NCI-H2081 (cell line): ENCODE measurements at places on chromosomes 5 and 9.

GRCh38 chr9:128627906-128628305, 28.7 kb downstream of the DYNC2I2 start:
- DNase-seq: no peak

DNA sequence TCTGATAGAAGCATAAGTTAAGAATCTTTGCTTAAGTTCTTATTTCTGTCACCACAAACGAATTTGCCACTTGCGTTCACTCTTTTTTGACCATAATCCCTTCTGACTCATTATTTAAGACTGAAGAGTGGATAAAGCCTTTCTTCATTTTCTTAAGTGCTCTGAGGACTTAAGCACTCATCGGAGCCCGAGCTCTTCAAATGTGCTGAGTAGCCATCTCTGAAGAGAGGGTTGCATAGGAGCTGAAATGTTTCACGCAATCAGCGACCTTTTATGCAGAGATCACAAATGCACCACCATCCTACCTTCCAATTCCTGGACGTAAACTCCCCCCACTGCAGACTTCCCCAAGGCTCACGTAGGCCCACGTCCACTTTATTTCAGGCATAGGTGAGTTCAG, 699.2 kb downstream of the IRX1 start:
- no peak for DNase-seq

- DNase-seq: no peak
These were observed 53.1 kb downstream of the RNF130 start for GRCh38 chr5:180018347-180019060.

GRCh38 chr9:76353280-76353679, 40.9 kb downstream of the RFK start:
- no peak for DNase-seq

- peak; percentile 86 for DNase-seq
These were observed 50.2 kb upstream of the SAP30L start for GRCh38 chr5:154395407-154396106.

DNA sequence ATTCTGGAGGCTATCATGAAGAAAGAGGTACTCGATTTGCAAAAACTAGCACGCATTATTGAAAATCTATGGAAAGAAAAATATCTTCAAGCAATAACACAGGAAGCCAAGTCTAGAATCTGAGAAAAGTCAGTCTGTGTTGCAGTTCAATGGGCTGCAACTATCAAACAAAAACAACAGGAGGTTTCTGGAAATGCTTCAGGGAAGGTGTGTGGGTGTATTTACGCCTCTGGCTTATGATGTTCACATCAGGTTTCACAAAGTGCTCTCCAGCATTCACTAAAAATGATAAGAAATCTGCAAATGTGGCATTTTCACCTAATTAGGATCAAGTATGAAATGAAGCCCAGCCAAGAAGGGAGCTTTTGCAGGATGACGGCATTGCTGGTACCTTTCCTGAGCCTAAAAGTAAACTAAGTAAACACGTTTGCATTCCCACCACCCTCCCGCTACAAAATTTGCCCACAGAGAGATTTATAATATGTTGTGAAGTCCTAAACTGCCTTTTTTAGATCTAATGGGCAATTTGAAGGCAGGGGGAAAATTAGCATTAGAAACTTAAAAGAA, 146.4 kb downstream of the GABRB2 start:
- no peak for DNase-seq

- no peak for DNase-seq
These were observed 148.5 kb downstream of the GNAQ start for GRCh38 chr9:77883133-77883532.

GRCh38 chr9:79667120-79667519, 95.4 kb downstream of the TLE4 start:
- DNase-seq: no peak

GRCh38 chr5:145283141-145283810, 551.9 kb downstream of the PRELID2 start:
- DNase-seq: no peak

DNA sequence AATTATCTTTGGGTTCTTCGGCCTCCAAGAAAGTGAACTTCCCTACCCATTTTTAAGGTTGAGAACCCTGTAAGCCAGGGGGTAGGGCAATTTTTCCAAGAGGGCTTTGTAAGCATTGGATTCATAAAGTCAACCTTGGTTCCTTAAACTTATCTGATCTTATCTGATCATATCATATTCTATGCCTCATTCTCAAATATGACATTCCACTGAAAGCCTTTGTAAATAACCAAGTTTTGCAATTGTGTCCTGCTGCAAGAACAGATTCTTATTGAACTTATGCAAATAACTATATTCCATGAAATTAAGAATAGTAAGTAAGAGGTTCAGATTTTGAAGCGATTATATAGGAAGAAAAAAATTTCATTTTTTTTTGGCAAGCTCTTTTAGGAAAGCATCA, 649.5 kb downstream of the LRRC70 start:
- no peak for DNase-seq

DNA sequence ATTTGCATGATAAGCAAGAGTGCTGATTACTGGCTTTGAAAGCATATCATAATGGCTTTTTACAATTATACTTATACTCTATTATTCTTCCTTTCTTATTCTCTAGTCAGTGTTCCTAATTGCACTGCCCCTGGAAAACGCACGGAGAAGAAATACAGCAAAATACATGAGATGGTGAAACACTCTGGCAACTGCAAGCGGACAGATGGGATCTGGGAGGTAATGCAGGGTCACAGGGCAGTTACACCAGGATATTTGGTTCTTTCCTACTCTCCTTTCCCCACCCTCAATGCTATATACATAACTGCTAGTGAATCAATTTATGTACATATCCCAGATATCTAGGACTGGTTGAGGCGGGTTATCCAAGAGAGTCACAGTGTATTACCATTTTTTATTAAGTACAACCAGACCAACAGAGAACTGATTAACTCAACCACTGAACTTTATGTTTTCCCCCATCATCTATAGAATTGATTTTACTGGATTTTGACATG, 423.7 kb downstream of the ZSWIM6 start:
- no peak for DNase-seq

- DNase-seq: no peak
These were observed 66.1 kb upstream of the TYRP1 start for GRCh38 chr9:12627096-12627495.

DNA sequence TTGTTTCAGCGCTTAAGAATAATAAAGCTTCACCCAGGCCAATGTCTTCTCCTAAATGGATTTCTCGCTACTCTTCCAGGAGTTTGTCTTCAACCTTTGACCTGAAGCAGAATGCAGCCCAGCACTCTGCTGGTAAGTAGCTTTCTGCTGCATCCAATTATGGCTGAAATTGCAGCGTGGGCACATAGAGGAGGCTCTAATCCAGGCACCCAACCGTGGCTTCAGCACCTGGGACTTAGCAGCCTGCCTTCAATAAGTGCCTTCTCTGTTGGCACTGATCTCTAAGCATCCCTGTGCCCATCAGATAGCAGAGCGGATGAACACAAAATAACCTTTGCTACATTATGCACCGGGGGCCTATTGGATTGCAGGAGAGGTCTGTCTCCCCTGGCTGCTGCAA, 105.2 kb downstream of the TRIM32 start:
- no peak for DNase-seq

GRCh38 chr9:129198319-129199043, 20.4 kb upstream of the IER5L start:
- DNase-seq: no peak

DNA sequence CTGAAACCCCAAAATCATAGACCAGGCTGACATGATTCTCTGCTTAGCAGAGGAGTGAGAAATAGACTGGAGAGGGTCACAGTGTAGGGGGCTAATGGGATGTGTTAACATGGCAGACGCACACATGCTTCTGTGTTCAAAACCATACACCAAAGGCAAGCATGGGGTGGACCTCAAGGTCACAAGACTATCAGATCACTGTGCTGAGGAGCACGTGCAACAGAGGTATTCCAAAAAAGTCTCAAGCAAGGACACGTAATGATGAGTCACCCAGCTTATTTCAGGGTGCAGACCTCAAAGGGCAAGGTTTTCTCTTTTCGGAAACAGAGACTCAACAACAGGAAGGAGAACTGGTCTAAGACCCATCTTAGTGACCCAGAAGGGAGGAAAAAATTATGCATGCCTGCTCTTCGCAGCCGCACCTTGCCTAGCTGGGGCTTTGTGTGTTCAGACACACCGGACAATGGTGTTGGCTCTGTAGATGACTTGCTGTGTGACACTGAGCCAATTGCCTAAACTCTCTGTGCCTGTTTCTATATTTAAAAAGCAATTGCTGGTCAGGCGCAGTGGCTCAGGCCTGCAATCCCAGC, 20.3 kb downstream of the WHRN start:
- no peak for DNase-seq

GRCh38 chr9:95751520-95751790, 124.0 kb upstream of the ERCC6L2 start:
- DNase-seq: no peak

GRCh38 chr5:131671409-131671808, 36.4 kb upstream of the RAPGEF6 start:
- DNase-seq: no peak

GRCh38 chr5:127342364-127342763, 51.8 kb downstream of the MEGF10 start:
- DNase-seq: no peak

DNA sequence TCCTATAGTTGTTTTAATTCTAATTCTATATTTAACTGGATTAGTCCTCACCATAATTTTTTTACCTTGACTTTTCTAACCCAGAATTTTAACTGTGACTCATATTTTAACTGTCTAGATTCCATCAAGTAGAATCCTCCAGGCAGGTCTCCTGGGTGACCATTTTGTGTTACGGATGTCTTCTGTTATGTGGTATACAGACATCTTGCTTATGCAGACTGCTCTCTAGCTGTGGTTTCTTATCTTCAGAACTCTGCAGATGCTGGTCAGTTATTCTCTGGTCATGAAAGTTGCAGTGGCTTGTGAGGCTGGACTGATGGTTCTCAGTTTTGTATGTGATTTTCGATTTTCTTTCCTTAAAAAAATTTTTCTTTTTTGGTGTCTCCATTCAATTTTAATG, 139.4 kb downstream of the ATG10 start:
- no peak for DNase-seq

GRCh38 chr9:123544007-123544827, 188.2 kb downstream of the CRB2 start:
- peak; percentile 51 for DNase-seq

GRCh38 chr5:174231956-174232487, 186.5 kb downstream of the NSG2 start:
- DNase-seq: no peak

DNA sequence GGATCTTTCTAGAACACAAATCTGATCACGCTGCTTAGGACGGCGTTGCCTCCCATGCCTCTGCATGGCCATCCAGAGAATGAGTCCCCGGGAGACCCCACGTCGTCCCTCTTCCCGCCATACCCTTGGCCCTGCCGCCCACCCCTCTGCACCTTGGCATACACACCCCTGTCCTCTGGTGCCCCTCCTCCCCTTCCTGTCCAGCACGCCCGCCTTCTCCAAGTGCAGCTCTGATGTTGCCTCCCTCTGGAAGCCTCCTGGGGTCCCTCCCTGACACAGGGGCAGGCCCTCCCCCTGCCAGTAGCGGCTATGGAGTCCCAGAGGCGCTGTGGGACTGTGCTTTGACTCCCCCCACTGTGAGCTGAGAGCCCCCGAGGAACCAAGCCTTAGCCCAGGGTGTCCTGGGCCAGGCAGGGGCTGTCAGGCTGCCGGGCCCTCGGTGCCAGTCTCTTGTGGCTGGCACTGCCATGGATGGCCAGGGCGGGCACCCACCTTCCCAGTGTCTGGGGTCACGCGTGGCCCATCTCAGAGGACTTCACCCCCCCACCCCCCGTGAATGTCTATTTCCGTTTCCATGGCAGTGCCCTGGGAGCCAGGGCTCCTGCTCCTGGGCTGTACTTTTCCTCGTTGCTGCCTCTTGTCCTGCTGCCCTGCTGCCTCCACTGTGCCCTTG, 70.5 kb upstream of the RNU6ATAC start:
- no peak for DNase-seq

- no peak for DNase-seq
These were observed 180.6 kb downstream of the COMMD10 start for GRCh38 chr5:116265471-116265870.

GRCh38 chr9:116269250-116269649, 115.7 kb downstream of the PAPPA start:
- no peak for DNase-seq

GRCh38 chr5:129049126-129049799, 45.3 kb upstream of the ISOC1 start:
- DNase-seq: no peak

DNA sequence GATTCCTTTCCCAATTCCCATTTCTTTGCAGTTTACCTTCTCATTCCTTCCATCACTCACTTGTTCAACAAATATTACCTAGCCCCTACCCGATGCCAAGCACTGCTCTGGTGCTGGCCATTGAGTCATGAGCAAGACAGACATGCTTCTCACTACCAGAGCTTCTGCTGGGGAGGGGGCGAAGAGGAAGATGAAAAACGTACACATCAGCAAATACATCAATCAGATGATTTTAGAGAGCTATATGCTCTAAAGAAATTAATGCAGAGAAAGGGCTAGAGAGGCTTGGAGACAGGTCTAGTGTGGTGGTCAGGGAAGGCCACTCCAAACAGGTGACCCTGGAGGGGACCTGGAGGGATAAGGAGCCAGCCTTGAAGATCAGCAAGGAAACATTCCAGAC, 14.4 kb upstream of the FAT2 start:
- no peak for DNase-seq

GRCh38 chr9:18477121-18477660, 3.2 kb downstream of the ADAMTSL1 start:
- no peak for DNase-seq

- no peak for DNase-seq
These were observed 30.4 kb upstream of the LRRTM2 start for GRCh38 chr5:138905541-138905940.

DNA sequence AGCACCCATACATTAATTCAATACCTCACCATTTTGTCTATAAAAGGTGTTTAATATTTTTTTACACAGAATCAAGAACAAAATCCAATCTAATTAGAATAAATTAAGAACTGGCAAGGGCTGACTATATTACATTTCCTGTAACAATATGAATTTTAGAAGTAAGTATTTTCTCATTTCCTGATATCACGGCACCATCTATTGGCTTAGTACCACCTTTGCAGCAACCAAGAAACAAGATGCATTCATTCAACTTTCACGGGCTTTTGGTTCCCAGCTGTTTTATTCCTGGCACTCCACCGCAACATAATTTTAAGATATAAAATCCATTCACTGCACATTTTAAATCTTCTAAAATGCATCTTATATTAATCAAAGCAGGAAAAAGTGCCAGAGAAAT, 20.6 kb downstream of the PSMB7 start:
- DNase-seq: no peak

DNA sequence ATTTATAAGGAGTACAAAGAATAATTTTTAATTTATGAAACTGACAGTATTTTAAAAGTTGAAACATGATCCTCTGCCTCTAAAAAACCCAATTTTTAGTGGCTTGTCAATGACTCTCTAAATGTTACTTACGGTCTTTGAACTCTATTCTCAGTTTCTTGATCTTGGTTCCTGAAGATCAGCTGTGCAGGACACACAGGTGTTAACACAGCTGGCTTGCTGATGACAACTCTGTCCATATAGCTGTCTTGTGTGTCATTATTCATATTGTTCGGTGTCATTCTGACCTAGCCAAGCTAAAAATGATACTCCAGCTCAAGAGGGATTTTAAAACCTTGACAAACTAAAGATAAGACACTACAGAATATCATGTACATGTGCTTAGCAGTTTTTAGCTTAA, 314.5 kb downstream of the CCDC171 start:
- no peak for DNase-seq
